Esophagus squamous epithelium (tissue), 5 donors: ENCODE measurements at places on chromosomes 2 and 18.

DNA sequence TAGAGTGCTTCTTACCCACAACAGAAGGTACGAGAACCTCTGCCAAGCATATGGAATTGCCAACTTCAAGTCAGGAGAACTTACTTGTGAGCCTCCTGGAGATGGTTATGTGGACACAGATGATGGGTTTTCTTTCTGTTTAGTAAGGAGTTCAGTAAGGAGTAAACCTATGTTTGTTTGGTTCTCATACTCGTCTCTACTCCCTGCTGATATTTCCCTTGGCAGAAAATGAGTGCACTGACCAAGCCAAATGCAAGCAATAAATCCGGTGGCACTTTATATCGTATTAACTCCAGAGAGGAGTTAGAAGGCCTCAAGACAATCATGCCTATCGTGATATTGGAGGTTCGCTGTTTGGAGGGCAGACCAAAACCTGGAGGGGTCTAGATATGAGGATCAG, 83.2 kb upstream of the CYP1B1 start:
- H3K27me3 ChIP-seq: no peaks in the 10 kb centered on the region
- H3K4me1 ChIP-seq: peaks cover 14% of the 10 kb centered on the region
- no peak for DNase-seq
- H3K36me3 ChIP-seq: no peaks in the 10 kb centered on the region
- no peak overlapping the region for H3K4me3 ChIP-seq

DNA sequence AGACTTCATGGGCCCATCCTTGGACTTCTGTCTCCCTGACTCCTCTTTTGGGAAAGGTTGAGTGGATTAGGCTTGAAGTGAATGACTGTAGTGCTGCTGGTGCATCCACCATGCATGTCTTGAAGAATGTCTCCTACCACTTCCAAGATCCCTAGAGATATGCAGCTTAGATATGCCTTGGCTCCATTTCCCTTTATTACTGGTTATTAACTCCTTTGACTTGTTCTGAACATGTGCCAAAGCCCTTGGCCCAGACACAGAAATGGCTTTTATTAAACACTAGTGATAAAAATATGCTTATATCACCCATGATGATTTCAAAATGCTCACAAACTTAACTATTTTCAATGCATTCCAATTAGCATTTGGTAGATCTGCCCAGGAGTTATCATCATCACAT, 90.0 kb upstream of the SLC14A2 start:
- no peaks in the 10 kb centered on the region for H3K36me3 ChIP-seq
- H3K4me3 ChIP-seq: no peak overlapping the region
- H3K27ac ChIP-seq: no peak overlapping the region
- H3K27me3 ChIP-seq: no peaks in the 10 kb centered on the region

- no peak overlapping the region for H3K4me3 ChIP-seq
- no peak overlapping the region for H3K27ac ChIP-seq
- no peaks in the 10 kb centered on the region for H3K36me3 ChIP-seq
- no peaks in the 10 kb centered on the region for H3K4me1 ChIP-seq
- no peak for DNase-seq
- H3K27me3 ChIP-seq: no peaks in the 10 kb centered on the region
These were observed 136.3 kb upstream of the CCDC68 start for GRCh38 chr18:55095584-55095983.

DNA sequence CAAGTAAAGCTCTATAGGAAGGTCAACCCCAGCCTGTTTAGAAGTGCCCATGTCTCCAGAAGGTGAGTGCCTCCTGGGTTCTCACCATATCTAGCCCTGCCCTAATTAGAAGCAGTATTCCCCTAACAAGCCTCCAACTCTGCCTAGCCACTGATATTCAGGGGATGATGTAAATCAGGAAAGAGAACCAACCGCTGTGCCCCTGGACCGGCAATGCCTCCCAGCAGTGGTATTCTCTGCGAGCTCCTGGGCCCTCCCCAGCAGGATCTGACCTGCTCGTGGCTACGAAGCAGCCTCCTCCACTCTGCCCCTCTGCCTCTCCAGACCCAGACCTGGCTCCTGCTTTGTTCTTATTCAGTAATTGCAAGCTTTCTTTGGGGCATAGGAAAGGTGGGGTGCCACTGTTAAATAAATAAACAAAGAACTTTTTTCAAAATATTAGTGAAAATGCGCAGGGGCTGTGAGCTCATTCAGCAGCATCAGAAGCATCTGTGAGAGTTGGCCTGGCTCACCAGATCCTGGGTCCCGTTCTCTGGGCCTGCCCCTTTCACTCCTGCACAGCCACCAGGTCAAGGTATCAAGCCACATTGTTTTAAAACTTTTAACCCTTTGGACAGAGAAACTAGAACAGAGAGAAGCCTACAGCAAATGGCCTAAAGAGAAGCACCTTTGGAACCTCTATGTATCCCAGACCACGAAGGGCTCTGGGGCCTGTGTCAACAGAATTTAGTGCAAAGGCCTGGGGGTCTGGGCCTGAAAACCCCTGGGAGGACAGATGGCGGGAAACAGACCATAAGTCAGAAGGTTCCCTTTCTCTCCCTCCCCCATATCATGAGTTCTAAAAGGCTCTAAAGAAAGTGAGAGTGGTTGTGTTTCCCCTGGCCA, 11.9 kb downstream of the MREG start:
- H3K36me3 ChIP-seq: peaks cover 25% of the 10 kb centered on the region
- no peaks in the 10 kb centered on the region for H3K27me3 ChIP-seq
- H3K27ac ChIP-seq: peak overlapping the region; percentile 75

- DNase-seq: no peak
- no peaks in the 10 kb centered on the region for H3K27me3 ChIP-seq
- H3K27ac ChIP-seq: no peak overlapping the region
- H3K4me3 ChIP-seq: no peak overlapping the region
- H3K36me3 ChIP-seq: no peaks in the 10 kb centered on the region
These were observed 147.1 kb downstream of the FMNL2 start for GRCh38 chr2:152481881-152482583.

DNA sequence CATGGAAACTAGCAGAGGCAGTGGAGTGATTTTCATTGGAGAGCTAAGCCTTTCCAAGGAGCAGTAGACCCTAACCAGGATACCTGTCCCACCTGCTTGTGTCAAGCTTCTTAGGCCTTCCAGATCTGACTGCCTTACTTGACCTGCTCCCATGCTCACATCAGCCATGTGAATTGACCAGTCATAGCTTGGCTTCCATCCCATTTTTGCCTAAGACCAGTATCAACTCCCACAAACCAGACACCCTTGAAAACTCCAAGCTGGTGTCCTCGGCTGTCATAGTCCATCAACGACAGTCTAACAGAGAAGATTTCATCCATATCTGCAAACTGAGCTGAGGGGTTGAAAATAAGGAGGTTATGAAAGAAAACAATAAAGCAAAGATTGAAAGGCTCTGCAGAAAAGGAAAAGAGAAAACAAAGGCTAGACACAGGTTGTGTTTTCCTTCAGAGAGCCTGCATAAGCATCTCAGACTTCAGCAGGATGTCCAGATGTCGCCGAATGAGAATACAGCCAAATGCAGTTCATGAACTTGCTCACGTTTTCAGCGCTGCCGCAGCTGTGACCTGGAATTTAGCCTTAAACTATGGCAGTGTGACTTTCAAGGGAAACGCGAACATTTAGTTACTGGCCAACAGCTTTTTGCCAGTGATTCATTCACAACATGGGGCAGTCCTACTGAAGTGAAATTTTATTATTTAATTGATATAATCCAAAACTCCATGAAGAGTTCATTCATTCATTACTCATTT, 868.1 kb upstream of the ID2 start:
- no peaks in the 10 kb centered on the region for H3K36me3 ChIP-seq
- H3K27me3 ChIP-seq: no peaks in the 10 kb centered on the region
- H3K4me1 ChIP-seq: no peaks in the 10 kb centered on the region
- H3K4me3 ChIP-seq: no peak overlapping the region
- no peak for DNase-seq

DNA sequence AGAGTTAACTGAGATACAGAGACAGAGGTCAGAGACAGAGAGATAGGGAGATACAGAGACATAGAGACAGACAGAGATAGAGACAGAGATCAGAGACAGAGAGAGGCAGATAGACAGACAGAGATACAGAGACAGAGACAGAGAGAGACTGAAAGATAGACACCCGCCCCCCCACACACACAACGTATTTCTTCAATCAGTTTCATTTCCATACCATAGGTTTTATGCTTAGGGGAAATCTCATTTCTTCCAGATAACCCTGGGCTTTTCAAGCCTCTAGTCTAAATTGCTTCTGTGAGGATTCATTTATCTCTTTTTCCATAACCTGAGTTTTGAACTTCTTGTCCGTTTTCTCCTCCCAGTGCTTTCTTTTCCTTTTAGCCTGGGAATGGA, 94.6 kb downstream of the CD8B2 start:
- H3K27ac ChIP-seq: no peak overlapping the region
- peaks cover 54% of the 10 kb centered on the region for H3K27me3 ChIP-seq
- no peak for DNase-seq
- H3K36me3 ChIP-seq: no peaks in the 10 kb centered on the region
- peak overlapping the region; percentile 57 for H3K4me3 ChIP-seq

DNA sequence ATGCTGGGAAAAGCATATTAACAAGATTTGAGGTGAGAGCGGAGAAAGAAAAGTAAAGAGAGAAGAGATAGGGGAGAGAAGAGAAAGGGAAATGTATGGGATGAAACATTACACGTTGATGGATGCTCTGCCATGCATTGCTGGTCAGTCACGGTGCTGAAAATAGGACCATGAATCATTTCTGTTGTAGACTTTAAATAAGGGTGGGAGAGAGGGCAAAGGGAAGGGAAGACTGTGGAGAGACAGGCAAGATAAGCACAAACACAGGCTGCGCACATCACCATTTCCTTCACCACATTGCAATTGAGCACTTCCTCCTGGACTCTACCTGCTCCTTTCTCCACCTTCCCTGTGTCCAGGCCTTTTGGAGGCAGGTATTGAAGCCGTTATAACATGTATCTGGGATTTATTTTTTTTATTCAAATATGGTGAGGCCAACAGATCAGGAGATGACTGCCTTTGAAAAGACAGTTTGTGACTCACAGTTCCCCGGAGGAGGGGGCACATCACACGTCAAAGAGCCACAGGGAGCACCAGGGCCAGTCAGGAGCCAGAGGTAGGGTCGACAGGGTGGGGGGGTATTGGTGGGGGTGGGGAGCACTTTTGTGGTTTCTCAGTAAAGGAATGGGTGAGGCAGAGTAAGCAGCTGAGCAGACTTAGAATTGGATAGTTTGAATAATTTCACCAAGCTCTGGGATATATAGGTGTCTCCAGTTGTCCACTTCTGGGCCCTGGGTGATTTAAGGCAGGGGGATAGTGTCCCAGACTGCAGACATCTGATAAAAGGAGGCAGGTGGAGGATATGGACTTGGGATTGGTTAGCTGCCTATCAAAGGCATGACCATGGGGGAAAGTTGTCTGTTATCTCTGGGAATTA, 372.8 kb upstream of the ST6GAL2 start:
- no peaks in the 10 kb centered on the region for H3K36me3 ChIP-seq
- no peak overlapping the region for H3K4me3 ChIP-seq
- H3K27ac ChIP-seq: no peak overlapping the region
- H3K27me3 ChIP-seq: no peaks in the 10 kb centered on the region
- H3K4me1 ChIP-seq: no peaks in the 10 kb centered on the region

DNA sequence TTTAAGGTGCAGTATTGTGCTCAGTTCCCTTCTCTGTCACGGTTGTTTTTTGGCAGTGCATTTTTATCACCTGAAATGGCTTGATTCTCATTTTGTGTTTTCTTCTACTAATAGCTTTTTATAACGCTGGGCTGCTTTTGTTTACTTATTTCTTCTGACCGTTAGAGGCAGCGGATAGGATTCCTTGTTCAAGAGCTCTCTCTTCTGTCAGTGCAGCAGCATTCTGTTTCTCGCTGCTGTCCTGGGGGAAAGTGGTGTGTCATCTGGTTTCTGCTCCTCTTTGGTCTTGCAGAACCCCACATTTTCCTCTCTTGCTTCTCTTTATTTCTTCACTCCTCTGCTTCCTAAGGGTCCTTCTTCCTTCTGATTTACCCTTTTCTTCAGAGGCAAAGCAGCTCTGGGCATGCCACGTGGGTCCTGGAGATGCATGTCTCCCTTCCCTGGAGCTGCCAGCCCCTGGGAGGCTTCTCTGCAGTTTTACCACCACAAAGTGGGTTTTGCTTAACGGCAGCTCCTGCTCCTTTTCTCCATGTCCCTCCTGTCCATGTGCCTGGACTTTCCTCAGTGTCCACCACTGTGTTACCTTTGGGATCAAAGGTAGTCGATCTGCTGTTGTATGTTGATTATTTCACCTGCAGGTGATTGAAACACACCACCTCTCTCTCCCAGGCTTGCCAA, 47.3 kb upstream of the SNTG2 start:
- no peaks in the 10 kb centered on the region for H3K27me3 ChIP-seq
- no peaks in the 10 kb centered on the region for H3K36me3 ChIP-seq
- no peak overlapping the region for H3K27ac ChIP-seq
- H3K4me1 ChIP-seq: no peaks in the 10 kb centered on the region
- DNase-seq: no peak

DNA sequence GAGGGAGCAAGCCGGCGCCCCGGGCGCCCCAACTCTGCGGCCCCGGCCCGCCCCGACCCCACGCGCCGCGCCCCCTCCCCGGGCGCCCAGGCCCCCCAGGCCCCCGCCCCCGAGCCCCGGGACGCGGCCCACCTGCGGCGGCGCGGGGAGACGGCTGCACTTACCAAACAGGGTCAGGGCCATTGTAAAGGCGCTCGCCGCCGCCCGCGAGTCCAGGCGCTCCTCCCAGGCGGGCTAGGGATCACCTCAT, 526 bp downstream of the CHN1 start:
- H3K4me3 ChIP-seq: peak overlapping the region; percentile 52
- no peaks in the 10 kb centered on the region for H3K36me3 ChIP-seq
- peaks cover 4% of the 10 kb centered on the region for H3K27me3 ChIP-seq
- peaks cover 27% of the 10 kb centered on the region for H3K4me1 ChIP-seq
- no peak for DNase-seq

DNA sequence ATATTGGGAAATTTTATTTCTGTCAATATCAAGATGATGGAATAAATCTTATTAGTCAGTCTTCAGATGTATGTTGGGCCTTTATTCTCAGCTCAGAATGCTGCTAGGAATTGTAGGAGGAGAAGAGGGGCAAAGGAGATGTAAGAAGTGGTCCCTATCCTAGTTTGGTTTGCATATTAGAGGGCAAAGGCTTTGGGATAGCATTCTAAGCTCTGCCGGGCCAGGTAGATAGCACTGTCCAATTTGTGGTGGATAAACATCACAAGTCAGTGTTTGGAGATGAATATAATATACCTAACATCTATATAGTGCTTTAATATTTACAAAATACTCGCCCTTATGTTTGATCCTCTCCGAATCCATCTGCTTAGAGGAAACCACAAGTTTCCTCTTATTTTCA, 149.2 kb downstream of the GULP1 start:
- DNase-seq: no peak
- H3K27ac ChIP-seq: no peak overlapping the region
- H3K4me3 ChIP-seq: no peak overlapping the region
- no peaks in the 10 kb centered on the region for H3K36me3 ChIP-seq
- H3K4me1 ChIP-seq: no peaks in the 10 kb centered on the region

- no peak overlapping the region for H3K27ac ChIP-seq
- no peaks in the 10 kb centered on the region for H3K4me1 ChIP-seq
- H3K36me3 ChIP-seq: no peaks in the 10 kb centered on the region
- no peak overlapping the region for H3K4me3 ChIP-seq
- DNase-seq: no peak
These were observed 75.4 kb upstream of the MAP2 start for GRCh38 chr2:209348433-209348832.
